Activated T-helper 17 cell treated with anti-CD3 and anti-CD28 coated beads, Interleukin-2, amount 50 U/mL, for 72 hours (primary cell): ENCODE measurements at places on chromosomes 6 and 20.

DNA sequence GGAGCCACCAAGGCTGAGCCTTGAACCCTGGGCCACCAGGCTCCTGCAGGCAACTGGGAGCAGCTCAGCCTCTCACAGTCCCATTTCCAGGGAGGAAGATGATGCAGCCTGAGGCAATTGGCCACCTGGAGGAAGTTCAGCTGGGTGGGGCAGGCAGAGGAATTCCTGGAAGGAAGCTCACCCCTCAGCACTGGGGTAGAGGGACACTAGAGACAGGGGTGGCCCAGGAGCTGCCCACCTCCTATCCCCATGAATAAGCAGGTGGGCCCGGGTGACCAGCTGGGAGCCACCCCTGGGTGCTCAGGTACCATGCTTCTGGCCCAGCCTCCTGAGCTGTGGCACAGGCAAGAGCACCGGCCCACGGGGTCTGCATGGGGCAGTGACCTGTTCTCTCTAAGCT, 3.6 kb upstream of the HSPA12B start:
- no peak for ATAC-seq

GRCh38 chr6:39790772-39791171, 1.4 kb upstream of the DAAM2 start:
- no peak for ATAC-seq

- peak; percentile 16 for ATAC-seq
Measured at GRCh38 chr20:32971703-32972161, 32.5 kb downstream of the SUN5 start.

DNA sequence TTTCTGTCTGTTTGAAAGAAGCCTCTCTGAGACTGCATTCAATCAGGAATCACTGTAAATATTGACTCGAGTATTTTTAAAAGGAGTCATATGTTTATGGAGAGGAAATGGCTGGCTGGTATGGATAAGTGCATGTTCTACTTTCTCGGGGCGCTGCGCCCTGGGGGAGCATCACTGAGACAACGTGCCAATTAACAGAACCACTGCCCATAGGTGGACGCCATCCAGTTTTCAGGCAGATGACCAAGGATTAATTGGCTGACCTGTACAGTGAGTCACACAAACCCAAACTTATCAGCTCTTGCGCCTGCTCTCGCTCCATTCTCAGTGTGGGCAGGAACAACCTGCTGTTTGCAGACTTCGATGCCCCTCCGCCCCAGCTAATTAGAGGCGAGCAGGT, 571.2 kb downstream of the QKI start:
- no peak for ATAC-seq

DNA sequence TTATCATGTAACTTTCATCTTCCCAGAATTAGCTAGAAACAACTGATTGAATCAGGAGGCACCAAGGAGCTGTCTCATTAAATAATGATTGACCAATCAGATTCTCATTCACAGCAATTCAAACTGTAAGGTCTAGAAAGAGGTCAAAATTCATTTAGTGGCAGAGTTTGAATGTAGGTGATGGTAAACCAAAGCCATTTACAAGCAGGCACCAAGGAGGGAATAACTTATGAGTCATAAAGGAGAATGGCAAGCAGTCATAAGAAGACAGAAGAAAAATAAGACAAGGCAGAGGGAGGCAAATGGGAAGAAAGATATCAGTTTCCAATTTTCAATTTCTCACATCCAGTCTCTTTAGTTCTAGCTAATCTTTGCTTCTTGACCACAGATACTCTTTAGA, 52.9 kb upstream of the DEFB112 start:
- no peak for ATAC-seq

DNA sequence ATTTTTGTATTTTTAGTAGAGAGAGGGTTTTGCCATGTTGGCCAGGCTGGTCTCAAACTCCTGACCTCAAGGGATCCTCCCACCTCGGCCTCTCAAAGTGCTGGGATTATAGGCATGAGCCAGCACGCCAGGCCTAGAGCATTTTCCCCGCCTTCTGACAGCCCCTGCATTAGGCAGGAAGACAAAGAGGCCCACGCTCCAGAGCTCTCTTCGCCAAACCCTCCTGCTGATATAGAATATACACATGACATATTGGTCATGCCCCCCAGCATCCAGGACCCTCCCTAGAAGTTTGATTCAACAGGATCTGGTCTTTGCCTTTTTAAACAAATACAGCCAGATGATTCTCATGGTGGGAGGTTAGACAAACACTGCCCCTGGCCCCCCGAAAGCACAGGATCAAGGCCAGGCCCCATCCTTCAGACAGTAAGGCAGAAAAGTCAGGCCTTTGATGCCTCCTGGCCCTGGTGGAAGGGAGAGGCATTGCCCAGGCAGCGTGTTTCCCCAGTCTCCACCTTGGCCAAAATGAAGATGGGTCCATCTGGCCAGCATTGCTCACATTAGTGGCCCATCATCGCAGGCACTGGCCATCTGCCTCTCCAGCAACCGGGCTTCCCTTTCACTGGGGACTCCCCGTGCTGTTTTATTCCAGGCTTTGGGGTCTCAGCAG, 4.4 kb downstream of the SULF2 start:
- ATAC-seq = no peak

GRCh38 chr6:111850295-111850937, 22.8 kb downstream of the FYN start:
- peak; percentile 40 for ATAC-seq

GRCh38 chr6:56699066-56699654, 56.5 kb upstream of the DST start:
- ATAC-seq = no peak
